ENCODE measurements at places on chromosomes 7 and 10.

DNA sequence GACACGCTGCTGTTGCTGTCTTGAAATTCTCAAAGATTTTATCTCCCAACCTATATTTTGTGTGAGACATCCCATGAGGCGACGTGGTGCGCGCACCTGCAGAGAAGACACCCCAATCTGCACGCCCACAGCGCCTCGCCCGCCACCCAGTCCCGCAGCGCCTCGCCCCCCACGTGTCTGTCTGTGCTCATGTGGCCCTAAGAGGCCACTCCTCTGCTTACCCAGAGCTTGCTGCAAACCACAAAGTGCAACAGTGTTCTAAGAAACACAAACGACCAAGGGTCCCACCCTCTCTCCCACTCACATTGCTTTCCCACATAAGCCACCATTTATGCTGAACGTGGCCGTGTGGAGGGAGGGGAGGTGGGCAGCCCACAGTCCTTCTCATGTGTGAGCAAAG, 287.2 kb downstream of the PTPRN2 start:
- DNase-seq, result no peak

- DNase-seq, result peak; percentile 54
Measured at GRCh38 chr7:125357676-125358455, 428.2 kb upstream of the POT1 start.

DNA sequence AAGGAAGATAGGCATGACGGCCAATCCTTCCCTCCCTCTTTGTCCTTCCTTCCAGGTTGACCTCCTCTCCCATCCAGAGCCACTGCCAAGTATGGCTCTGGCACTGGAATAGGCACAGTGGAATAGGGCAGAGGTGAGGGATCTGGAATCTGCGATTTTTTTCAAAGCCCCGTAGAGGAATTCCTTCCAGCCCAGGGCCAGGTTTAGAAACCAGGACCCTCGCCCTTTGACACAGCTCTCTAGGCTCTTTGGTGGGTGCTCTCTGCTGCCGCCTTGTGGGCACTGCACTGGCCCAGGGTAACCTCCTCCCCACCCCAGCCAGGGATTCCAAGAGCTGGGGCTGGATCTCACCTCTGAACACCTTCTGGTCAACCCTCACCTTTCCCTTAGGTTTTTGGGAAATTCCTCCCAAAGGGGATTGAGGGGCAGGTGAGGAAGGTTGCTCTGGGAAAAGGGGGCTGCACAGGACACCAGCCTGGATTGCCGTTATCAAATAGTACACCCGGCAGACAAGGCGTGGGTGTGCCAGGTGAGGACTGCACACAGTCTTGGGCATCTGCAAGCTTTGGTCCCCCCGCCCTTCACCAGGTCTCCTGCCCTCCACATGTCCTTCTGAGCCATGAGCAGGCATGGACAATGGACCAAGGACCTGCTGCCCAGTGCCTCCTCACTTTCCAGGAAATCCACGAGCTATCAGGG, 22.8 kb downstream of the C10orf105 start:
- DNase-seq, result peak; percentile 30

DNA sequence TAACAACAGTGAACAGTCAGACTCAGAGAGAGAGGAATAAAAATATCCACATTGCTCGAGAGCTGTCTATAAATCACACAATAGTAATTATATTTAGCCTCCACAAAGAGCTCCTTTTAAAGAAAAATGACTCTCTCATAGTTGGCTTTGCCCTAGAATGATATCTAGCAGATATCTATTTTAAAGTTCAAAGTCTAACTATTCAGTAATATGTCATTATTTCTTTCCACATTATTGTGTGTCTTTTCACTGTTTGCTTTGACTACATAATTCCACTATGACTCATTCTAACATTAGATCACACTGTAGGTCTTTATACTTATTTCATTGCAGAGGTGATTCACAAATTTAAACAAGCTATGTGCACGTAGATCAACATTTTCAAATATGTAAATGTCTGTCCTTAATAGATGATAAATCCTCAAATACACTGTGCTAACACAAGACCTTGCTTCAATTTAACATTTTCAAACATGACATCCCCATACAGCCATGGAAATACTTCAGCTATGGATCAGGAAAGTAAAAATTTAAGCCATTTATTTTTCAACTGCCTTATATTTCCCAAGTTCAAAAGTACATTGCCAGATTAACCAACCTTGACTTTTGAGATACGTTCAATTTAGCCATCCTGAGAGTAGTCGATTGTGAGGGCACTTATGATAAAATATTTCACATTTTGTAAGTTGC, 99.9 kb upstream of the AKR1E2 start:
- peak; percentile 80 for DNase-seq

DNA sequence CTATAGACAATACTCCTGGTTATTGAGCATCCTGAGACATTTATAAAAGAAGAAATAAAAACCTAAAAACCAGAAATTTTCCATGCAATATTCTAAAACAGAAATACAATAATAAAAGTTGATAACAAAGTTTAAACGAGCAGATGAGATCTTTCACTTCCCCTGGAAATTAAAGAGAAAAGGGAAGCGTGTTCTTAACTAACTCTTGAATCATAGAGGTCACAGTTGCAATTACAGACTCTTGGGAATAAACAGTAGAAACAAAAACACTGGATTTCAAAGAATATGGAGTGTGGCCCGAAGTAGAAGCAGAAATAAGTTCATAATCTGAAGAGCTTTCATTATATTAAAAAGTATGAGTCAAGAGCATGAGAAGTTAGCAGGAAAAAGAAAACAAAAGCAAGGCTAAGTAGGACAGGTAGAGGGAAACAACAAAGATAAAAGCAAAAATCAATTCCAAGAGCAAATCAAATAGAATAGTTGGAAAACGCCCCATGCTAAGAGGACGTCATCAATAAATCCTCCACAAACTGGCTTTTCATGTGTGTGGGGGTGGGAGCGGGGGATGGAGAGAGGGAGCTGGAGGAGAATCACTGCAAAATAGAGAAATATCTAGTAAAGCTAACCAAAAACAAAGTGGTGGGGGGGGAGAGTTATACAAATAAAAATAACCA, 55.2 kb upstream of the C10orf71 start:
- DNase-seq, result no peak

- DNase-seq, result no peak
Measured at GRCh38 chr10:17904564-17904963, 47.2 kb upstream of the SLC39A12 start.

GRCh38 chr10:77804371-77804770, 122.2 kb downstream of the DLG5 start:
- no peak for DNase-seq

Data from mesenchymal stem cell (in vitro differentiated cells and primary cell).